AML-193 (cell line): ENCODE measurements at places on chromosomes 11 and 22.

- DNase-seq = no peak
Measured at GRCh38 chr22:19884954-19885751, 30.5 kb upstream of the GNB1L start.

DNA sequence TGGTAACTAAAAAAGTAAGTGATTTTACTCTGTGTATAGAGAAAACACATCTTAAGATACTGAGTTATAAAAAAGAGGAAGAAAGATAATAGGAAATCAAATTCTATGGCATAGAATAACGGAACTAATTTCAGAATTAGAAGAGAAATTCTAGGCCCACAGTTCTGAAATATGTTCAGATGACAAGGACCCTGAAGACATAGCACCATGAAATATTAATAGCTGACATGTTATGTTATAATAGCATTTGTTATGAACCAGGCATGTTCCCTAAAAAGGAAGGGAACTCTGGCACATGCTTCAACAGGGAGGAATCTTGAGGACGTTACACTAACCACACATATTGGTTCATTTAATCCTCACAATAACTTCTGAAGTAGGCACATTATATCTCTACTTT is 32.7 kb downstream of the PRDM10 start:
- DNase-seq = no peak

DNA sequence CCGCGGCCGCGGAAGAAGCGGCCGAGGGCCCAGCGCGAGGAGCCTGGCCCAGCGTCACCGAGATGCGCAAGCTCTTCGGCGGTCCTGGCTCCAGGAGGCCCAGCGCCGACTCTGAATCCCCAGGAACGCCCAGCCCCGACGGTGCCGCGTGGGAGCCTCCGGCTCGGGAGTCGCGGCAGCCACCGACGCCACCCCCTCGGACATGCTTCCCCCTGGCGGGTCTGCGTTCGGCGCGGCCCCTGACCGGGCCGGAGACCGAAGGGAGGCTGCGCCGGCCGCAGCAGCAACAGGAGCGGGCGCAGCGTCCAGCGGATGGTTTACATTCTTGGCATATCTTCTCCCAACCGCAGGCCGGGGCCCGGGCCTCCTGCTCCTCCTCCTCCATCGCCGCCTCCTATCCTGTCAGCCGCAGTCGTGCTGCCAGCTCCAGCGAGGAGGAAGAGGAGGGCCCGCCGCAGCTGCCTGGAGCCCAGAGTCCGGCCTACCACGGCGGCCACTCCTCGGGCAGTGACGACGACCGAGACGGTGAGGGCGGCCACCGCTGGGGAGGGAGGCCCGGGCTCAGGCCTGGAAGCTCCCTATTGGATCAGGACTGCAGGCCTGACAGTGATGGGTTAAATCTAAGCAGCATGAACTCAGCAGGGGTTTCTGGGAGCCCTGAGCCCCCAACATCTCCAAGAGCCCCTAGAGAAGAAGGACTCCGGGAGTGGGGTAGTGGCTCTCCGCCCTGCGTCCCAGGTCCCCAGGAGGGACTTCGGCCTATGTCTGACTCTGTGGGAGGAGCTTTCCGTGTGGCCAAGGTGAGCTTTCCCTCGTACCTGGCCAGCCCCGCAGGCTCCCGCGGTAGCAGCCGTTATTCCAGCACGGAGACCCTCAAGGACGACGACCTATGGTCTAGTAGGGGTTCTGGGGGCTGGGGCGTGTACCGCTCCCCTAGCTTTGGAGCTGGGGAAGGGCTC is 1.2 kb downstream of the ARHGEF17 start:
- peak; percentile 78 for DNase-seq

GRCh38 chr22:46593996-46594946 is 25.9 kb upstream of the GRAMD4 start:
- DNase-seq = no peak

GRCh38 chr11:119367661-119368120 is 13.8 kb downstream of the USP2 start:
- no peak for DNase-seq

GRCh38 chr11:43868852-43869567 is 11.6 kb upstream of the ALKBH3 start:
- DNase-seq = peak; percentile 92
